Stimulated activated CD4-positive, alpha-beta T cell treated with anti-CD3 and anti-CD28 coated beads, TNF-alpha, amount 100 ng/mL, for 48 hours (primary cell): ENCODE measurements at places on chromosomes 7 and 10.

DNA sequence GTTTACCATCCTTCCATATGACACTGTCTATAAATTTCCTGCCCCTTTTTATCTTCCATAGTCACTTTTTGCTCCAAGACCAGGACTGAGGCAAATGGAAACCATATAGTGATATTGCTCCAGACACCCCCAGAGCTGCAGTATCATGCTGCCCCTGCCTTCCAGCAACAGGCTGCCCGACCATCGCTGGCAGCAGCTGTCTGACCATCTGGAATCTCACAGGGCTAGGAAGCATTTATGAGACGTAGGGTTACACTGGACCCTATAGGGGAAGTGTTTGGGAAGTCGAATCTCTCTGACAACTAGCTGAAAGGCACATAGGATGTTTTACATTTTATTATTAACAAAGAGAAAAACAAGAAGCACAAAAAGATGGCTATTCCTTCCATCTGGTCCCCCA, 19.4 kb downstream of the ENO4 start:
- no peak for DNase-seq

DNA sequence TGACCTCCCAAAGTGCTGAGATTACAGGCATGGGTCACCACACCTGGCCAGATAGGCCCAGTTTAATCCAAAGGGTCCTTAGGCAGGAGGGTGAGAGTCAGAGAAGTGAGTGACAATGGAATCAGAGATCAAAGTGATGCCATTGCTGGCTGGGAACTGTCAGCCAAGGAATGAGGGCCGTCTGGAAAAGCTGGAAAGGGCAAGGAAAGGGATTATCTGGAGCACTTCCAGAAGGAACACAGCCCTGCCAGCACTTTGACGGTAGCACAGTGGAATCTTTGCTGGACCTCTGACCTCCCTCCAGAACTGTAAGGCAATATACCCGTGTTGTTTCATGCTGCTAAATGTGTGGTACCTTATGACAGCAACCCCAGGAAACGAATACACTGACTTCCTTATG, 11.3 kb upstream of the TAS2R40 start:
- DNase-seq: no peak

DNA sequence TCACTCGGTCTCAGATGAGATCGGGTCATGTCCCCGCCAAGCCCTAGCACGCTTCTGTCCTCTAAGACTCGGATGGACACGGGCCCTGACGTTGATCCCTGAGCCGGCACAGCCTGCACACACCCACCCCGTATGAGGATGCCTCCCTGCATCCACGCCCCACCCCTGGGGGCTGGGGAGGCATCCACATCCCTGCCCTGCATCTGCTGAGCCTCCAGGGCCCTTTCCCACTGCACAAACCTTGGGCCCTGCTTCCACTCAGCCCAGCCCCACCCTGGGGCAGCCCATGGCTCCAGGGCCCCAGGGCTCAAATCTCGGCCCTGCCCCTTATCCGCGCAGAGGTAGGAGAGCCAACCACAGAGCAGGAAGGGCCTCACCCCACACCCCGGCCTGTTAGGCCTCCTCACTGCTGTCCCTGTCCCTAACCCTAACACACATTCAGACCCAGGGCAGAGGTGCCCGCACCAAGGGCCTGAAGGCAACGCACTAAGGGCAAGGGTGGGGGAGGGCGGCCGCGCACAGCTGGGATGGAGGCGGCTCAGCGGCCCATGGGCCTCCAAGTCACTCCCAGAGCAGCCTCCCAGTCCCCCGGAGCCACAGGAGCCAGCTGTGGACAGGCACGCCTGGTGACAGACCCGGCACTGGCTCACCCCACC, 9.5 kb upstream of the MICALL2 start:
- DNase-seq: no peak

- DNase-seq: no peak
Measured at GRCh38 chr10:130036296-130037065, 72.4 kb upstream of the EBF3 start.

- no peak for DNase-seq
Measured at GRCh38 chr10:94091649-94092048, 97.9 kb downstream of the PLCE1 start.

DNA sequence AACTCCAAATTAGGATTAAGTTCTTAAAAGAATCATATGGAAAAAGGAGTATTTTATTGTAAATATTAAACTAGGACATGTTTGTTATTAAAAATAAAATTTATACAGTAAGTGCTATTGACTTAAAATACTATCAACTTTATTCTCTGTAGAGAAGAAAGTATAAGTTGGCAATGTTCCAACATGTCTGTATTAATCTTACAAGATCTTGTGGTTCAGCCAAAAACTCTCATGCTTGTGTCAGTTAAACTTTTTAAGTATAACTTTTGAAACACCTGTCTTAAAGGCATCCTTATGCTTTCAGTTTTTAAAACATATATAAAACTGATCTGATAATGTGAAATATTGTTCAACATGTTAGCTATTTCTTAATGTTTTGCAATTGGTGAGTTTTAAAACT, 160.7 kb downstream of the ZEB1 start:
- no peak for DNase-seq

DNA sequence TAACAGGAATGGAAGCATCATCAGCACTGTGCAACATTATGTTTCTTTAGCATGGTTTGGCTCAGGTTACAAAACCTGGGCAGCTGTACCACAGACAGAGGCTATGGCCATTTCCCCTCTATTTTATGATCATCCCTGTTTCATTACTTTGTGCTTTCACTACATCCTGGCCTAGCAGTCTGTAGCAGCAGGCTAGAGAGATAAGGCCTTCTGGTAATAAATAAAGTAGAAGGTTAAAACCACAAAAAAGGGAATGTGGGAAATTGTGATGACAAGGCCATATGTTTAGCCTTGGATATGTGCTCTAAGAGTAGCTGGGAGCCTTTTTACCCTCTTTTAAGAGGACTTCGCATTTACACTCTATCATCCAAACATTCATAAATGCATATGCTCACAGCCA, 266.2 kb upstream of the PHF14 start:
- no peak for DNase-seq

DNA sequence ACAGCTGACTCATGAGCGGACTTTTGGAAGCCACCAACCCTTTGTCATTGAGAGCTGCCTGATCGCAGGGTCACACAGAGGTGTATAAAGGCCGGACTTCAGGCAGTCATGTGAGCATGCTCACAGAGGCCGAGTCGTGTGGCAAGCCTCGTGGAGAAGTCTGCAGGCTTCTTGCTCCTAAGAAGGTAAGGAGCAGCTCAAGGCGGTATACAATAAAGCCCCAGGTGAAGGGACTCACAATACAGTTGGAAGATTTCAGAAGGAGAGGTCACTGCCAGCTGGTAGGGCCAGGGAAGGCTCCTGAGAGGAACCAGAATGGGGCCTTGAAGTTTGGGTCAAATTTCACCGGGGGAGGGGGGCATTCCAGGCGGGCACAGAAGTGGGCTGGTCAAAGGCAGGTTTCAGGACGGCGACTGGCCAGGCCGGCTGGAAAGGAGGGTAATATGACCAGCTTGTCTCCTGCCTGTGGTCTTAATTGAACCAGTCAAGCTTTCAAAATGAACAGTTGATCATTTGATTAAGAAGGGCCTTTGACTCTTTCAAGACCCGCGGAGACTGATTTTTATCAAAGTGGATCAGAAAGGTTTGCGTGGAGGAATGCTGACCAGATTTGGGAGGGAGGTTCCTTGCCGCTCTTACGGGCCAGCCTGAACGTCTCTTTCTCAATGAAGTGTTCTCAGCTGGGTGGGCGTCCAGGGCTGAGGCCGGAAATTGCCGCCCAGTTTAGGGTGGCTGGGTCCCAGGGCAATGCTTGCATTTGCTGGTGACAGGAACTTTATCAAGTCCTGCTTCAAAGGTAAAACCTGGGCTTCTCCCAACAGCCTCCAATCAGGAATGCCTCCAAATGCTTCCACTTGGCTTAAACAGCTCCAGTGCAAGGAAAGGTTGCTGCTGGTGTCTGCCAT, 178.6 kb downstream of the EMX2 start:
- no peak for DNase-seq

DNA sequence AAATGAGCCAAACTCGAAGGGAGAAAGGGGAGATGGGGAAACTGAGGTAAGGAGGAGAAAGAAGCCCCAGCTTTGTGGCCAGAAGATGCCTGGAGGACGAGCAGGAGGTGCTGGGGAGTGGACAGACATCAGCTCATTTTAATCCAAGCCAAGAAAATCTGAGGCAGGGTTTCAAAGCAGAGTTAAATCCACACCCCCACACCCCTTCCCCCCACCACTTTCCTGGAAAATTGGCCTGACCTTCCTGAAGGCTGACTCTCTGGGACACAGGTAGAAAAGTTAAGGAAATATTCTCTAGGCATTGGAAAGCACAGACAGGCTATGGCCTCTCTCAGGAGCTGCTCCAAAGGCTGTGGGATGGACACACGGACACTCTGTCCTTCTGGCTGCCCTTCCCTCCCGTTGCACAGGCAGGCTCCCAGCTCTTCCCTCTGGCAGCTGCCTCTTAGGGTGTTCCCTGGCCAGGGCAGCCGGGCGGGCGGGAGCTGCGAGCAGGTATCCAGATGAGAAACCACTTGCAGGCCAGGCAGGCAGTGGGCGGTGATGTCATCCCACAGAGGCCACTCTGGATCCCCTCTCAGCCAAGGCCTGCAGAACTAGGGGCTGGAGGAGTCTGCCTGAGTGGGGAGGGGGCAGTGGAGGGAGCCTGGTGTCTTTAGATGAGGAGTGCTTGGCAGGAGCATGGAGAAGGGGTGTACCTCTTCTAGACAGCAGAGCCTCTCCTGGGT, 171.8 kb downstream of the NEURL1 start:
- no peak for DNase-seq

DNA sequence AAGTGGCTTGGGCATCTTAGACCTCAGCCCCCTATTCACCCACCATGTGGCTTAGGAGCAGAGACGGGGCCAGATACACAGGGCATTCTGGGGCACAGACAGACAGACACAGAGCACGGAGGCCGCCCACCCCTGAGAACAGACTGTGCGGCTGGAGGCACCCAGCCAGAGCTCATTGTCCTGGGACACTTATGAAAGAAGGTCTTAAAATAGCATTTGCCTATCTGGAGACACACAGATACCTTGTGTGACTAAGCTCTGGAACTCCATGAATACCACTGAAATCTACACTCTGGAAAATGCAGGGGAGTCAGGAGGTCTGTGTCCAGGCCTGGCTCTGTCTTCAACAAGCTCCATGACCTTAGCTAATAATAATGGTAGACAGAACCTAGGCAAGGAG, 41.4 kb upstream of the ADO start:
- DNase-seq: no peak

- DNase-seq: no peak
Measured at GRCh38 chr10:130713135-130713534, 576.9 kb downstream of the GLRX3 start.

GRCh38 chr10:133394801-133395221, 854 bp downstream of the MTG1 start:
- no peak for DNase-seq

- peak; percentile 41 for DNase-seq
Measured at GRCh38 chr10:1715821-1716220, 21.5 kb downstream of the ADARB2 start.

DNA sequence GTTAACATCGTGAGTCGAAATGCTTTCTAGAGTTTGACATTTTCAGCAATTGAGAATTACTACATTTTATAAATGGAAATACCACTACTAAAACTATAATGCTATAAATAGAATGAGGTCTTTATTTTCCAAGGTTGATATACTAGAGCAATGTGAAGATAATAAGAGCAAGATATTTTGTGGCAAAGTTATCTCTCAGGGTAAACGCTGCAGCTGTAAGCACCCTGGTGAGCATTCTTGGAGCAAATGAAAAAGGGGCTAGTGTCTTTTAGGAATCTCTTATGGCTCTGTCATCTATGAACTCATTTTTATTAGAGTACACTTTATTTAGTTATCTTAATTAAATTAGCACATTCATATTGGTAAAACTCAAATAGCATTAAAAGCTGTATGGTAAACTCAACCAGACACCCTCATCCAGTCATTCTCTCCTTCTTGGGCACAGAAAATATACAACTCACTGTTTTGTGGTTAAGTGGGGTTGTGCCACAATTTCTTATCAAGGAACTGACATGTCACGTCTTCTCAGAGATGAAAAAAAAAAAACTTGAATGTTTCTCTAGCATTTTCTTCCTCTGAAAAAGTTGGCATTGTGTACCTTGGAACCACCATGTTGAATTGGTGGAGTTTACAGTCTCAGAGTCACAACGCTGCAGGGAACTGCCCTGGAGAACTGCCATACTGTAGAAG, 289.5 kb upstream of the PFKP start:
- DNase-seq: no peak

DNA sequence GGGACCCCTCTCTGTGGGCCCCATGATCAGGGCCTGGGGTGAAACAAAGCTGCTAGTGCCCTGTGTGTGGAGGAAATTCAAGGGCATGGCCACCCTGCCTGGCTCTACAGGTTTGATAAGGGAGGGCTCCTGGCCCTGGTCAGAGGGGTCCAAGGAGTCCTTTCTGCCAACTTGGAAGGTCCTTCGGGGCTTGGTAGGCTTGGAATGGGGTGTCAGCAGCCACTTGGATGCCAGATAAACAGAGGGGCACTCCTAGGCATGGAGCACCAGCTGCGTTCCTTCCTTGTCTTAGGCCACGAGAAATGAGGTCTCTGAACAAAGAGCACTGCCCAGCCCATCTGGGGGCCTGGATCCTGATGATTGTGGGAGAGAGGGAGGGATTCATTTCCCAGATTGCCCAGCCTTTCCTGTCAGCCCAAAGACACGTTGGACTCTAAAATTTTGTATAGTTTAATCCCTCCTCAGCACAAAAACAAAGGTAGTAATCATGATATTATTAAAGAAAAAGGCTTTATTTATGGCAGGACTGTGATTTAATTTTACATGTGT, 5.1 kb downstream of the MTURN start:
- no peak for DNase-seq

DNA sequence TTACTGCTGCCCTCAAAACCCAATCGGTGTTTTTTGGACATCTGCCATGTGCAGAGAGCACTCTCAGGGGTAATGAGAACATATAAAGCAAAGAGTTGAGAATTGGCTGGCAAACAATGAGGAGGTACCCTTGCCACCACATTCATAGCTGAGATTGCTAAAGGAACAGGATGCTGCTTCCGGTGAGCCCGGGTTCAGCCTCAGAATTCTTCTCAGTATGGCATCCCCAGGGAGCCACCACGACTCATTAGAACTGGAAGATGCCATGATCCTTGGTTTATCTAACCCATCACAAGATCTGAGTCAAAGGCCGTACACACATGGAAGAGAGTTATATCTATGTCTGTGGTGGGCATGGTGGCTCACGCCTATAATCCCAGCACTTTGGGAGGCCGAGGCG, 174.4 kb downstream of the ARID5B start:
- DNase-seq: no peak

DNA sequence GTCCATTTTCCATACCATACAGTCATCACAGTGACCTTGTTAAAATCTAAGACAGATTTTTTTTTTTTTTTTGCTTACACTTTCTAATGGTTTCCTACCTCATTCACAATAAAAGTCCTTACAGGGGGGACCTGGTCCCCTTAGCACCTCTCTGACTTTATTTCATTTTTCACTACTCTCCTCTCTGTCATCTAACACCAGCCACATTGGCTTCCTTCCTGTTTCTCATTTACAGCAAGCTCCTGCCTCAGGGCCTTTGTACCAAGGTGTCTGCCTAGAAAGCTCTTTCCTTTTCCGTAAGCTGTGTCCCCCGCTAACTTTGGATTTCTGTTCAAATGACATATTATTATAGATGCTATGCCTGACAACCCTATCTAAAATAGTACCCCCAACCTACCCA, 27.7 kb downstream of the CC2D2B start:
- no peak for DNase-seq
